ENCODE measurements at places on chromosomes 3 and 15.

DNA sequence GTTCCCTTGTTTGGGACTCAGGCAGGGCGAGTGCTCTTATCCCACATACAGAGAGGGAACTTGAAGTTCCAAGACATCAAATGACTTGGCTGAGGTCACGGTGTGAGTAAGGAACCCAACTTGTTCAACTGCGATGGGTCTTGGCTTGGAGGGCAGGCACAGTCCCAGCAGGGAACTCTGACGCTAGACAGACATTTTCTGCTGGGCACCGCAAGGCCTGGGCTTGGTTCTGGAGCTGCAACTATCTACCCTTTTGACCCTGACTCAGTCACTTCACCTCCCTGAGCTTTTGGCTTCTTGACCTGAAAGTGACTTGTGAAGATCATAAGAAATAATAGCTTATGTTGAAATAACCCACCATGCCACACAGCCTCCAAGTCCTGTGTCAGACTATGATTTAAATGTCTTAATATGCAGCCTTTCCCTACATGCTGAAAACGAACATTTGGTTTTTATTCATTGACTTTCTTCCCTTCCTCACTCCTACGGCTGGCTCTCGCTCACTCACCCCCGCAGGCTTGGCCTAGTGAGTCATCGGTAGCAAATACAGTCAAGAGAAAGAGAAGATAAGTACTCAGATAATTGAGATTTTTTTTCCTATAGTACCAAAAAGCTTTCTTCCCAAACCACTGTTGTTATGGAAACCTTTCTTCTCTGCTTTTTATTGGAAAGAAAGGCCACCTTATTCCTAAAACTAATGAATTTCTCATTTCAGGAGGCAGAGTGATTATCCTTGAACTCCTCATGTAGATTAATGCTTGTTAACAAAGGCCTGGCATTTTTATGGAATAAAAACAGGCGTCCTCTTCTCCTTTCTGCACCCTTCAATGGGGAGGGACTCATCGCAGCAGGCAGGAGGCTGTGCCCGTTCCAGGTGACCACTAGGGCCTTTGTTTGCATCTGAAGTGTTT is 178.4 kb downstream of the ATP10A start:
- DNase-seq = peak; percentile 93

DNA sequence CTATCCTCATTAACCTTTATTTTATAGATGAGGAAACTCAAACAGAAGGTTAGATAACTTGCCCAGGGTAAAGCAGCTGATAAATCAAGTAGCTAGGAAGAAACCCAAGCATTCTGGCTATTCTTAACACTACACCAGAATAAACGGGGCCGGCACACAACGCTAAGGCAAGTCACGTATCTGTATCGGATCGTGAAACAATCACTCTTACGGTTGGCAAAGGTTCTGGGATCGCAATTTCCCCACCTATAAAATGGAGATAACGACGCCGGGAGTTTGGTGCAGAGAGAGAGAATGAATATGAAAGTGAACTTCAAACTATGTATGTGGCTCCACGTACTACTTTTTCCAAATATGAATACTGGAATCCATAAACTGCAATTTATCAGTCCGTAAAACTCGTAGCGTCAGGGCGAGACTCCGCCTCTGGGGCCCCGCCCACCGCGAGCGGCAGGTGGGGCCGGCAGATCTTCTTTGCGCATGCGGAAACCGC is 252 bp upstream of the ARMC8 start:
- DNase-seq = peak; percentile 94

- DNase-seq = no peak
Measured at GRCh38 chr3:21259896-21260295, 491.1 kb downstream of the ZNF385D start.

- DNase-seq = no peak
Measured at GRCh38 chr3:158749526-158749925, 17.3 kb upstream of the RARRES1 start.

GRCh38 chr3:140244893-140245292 is 309.9 kb downstream of the CLSTN2 start:
- no peak for DNase-seq
